D341Med (cell line): ENCODE measurements at places on chromosomes 7 and 10.

- DNase-seq: no peak
Observed at GRCh38 chr7:66539902-66540375, 88.7 kb upstream of the KCTD7 start.

DNA sequence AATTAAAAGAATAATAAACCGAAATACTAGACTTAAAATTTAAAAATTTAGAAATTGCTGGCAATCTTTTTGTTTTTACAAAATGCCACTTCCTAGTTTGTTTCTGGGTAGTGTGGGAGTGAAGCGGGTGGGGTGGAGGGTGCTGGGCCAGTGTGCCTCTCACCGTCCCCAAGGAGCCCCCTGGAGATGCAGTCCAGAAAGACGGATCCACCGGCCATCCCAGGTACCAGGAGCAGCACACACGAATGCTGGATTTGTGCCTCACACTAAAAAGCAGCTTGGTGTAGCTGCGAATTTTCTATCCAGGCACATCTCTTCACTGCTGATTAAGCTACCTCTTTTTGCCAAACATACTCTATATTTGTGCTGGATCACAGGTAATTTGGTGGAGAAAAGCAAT, 618.1 kb downstream of the DNAJB6 start:
- no peak for DNase-seq

DNA sequence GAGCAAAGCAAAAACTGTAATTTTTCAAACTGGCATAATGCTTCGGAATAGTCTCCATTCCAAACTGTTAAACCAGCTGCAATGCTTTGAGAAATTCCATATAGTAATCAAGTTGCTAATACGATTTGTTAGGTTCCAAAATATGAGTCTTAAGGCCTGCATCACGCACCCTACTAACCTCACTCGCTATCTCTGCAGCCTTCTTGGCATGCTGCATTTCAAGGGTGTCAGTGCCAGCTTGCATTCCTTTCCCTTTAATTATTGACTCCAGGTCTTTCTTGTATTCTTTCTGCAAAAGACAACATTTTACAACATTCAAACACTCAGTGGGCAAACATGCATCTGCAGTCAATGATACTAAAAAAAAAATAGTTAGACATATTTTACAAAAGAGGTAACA, 61.8 kb downstream of the NEBL start:
- no peak for DNase-seq

- no peak for DNase-seq
Observed at GRCh38 chr7:101161692-101162471, 3.5 kb downstream of the VGF start.

DNA sequence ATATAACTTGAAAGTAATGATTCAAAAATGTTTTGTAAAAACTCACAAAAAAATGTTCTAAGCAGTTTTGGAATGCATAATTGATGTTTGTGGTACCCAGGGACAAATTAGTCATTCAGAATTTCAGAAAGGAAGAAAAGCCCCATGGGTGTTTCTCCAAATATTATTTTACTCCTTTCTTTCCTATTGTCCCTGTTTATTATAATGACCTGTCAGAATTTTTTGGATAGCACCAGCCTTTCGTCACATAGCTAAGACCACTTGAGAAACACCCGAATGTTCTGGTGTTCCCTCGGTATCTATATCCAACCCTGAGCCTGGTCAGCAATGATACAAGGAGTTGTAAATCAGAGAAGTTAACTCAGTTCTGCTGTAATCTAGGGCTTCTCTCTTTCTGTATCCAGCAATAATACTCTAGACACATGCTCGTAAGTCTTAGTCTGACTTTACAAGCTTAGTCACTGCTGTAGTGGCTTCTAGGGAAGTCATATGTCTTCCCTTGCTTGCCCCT, 64.8 kb upstream of the MEOX2 start:
- no peak for DNase-seq

- no peak for DNase-seq
Observed at GRCh38 chr7:37332243-37333016, 116.2 kb downstream of the ELMO1 start.

DNA sequence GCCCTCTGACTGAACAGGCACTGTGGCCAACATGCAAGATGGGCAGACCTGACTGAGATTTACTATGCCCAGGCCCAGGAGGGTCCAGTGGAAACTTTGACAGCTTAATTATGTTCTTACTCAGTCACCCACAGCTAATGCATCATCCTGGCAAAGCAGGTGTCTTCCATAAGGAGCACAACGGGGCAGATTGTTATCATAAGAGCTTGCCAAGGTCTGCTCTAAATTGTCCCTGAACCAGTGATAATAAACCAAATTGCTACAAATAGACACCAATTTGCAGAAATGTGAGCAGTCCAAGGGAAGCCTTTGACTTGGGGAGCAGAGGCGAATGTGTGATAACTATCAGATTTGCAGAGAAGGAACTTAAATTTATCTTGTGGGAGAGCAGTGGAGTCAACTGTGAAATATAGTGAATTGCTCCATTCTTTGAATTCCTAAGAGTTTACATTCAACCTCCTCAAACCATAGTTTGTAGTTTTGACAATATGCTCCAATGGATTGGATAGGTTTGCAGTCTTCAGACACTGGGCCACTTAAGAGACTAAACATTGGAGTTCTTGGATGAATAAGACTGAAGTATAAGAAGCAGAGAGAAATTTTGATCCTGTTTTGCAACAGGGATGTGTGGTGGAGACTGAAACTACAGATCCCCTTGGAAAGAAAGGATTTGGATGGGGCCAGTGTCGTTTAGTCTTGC, 494.7 kb downstream of the CCSER2 start:
- DNase-seq: no peak

DNA sequence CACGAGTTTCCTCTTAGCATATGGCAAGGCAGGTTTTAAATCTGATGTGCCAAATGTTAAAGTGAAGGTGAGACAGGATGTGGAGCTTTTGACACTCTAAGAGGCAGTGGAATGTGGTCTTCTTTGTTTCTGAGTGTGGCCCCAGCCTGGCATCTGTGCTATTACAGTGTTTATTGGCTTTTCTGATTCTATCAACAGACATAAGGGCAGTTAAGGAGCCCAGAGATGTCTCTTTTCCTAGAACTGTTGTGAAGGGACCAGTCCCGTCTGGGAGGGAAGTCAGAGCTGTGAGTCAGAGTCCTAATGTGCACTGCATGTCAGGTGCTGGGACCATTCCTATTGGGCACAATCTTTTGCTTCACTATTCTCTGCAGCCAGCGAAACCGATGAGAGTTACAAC, 32.5 kb downstream of the TRUB1 start:
- no peak for DNase-seq
